CD8-positive, alpha-beta T cell (primary cell): ENCODE measurements at places on chromosomes 5 and 9.

DNA sequence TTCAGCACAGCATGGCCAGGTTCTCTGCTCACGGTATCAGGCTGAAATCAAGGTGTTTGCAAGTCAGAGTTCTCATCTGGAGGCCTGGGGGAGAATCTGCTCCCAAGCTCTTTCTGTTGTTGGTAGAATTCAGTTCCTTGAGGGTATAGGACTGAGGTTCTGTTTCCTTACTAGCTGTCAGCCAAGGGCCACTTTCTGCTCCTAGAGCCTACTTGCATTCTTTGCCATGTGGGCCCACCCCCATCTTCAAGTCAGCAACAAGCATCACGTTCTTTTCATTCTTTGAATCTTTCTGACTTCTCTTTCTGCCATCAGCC, 7.4 kb upstream of the CDC42SE2 start:
- DNase-seq: no peak

GRCh38 chr5:102792705-102793104, 37.6 kb downstream of the PAM start:
- no peak for DNase-seq

- DNase-seq: no peak
Measured at GRCh38 chr5:130994496-130995253, 170.4 kb downstream of the HINT1 start.

DNA sequence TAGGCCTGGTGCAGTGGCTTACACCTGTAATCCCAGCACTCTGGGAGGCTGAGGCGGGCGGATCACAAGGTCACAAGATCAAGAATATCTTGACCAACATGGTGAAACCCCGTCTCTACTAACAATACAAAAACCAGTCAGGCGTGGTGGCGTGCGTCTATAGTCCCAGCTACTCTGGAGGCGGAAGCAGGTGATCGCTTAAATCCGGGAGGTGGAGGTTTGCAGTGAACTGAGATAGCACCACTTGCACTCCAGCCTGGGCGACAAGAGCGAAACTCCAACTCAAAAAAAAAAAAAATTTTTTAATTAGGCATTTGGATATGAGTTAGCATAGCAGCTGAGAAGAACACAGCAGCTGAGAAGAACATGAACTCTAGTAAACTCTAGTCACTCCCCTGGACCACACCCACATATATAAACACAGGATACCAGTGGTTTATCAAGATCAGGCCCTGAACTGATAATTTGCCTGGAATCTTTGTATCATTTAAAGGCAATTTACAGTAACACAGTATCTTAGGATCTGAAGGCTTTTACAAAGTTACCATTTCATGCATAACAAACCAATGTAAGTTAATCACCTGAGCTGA, 4.6 kb upstream of the UGCG start:
- no peak for DNase-seq

- no peak for DNase-seq
Measured at GRCh38 chr9:8652255-8652654, 852.7 kb upstream of the DMAC1 start.

DNA sequence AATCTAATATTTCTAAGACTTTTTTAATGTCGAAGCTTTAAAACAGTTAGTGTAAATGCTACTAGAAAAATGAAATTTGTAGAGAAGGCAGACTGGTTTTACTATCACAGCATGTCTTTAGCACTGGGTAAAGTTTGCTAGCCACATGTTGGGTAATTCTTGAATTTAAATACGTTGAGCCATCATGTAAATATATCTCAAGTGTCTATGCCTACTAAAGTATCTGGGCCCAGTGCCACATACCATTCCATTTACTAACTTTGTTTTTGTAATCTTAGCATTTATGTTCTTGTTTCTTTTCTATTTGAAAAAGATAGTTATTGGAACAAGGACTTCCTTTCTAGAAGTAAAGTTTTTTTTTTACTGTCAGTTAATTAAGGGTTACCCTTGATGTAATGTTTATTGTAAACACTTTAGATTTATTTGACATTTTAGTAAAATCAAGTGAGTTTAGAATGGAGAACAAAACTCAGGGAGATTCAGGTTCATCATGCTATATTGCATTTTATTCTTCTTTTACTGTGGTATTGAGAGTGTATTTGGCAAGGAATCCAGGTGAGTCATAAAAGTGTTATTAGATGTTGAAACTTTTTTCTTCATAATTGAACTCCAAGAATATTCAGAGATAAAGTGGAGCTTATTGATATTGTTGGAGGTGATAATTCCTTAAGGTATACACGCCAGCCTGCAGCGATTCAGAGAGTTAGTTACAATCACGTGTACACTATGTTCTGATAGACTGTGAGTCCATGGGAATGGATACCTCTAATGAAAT, 182.4 kb downstream of the CCDC171 start:
- DNase-seq: no peak

DNA sequence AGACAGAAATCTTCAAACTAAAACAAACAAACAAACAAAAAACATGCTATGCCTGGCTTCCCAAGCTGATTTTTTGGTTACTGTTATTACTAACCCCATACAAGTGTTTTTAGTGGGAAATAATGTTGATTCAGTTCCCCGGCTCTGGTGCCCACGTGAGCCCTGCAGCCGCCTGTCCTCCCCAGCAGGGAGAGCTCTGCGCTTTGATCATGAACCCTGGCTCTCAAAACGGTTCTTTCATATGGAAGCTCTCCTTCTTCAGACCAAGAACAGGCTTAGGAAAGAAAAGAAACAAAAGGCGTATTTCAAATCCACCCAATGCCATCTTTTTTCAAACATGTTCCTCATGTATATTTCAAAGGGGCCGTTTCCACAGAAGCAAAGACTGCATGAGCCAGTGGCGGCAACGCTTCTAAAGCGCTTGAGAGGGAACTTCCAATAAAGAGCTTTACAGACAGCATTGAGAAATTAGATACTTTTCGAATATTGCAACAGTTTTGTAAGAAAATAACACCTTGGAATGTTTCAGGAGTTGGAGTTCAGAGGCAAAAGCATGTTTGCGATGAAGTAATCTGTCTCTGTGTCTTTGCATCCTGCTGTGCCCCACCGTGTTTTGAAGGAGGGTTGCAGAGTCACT, 74.8 kb downstream of the ICE1 start:
- no peak for DNase-seq

DNA sequence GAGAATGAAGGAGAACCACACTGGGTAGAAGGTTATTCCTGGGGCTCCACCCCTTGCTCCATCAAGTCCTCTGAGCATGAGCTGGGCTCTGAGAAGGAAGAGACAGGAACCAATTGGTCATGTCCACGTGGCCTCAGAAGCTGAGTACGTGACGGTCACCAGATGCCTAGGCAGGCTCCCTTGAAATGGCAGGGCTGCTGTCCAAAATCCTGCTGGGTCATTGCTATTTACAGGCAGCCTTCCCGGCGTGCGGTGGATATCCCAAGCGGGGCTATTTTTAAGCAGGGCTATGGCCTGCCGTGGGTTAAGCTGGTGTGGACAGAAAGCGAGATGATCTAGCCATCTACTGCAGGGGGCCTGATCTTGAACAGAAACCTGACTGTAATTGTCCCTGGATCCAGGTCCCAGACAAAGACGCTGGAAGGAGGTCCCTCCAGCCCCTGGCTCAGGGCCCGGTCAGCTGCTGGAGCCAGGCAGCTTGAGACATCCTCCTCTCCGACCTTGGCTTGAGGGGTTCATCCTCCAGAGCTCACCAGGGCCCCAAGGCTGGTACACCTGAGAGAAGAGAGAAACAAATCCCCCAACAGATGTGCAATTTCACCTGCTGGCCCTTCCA, 550 bp upstream of the CKMT2 start:
- DNase-seq: no peak

GRCh38 chr9:70110194-70111041, 66.8 kb downstream of the MAMDC2 start:
- DNase-seq: no peak

- DNase-seq: no peak
Measured at GRCh38 chr9:131236161-131236560, 40.1 kb downstream of the FAM78A start.

GRCh38 chr9:94480205-94480604, 74.7 kb upstream of the PCAT7 start:
- no peak for DNase-seq

DNA sequence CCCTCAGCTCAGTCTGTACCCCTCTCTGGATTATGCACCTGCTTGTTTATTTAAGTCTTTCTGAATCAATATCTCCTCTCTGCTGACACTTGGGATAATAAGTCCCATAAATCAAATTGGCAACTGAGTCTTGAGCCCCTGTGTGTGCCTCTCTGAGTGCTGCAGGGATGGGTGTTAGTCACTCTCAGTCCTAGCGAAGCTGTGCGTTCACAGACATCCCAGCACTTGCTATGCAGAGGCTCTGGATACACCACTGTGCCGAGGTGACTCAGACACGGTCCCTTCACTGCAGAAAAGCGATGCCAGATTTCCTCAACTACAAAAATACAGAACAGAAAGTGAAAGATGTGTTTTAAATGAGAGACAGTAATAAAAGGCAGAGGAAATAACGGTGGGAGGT, 4.1 kb upstream of the KCNMB1 start:
- no peak for DNase-seq

DNA sequence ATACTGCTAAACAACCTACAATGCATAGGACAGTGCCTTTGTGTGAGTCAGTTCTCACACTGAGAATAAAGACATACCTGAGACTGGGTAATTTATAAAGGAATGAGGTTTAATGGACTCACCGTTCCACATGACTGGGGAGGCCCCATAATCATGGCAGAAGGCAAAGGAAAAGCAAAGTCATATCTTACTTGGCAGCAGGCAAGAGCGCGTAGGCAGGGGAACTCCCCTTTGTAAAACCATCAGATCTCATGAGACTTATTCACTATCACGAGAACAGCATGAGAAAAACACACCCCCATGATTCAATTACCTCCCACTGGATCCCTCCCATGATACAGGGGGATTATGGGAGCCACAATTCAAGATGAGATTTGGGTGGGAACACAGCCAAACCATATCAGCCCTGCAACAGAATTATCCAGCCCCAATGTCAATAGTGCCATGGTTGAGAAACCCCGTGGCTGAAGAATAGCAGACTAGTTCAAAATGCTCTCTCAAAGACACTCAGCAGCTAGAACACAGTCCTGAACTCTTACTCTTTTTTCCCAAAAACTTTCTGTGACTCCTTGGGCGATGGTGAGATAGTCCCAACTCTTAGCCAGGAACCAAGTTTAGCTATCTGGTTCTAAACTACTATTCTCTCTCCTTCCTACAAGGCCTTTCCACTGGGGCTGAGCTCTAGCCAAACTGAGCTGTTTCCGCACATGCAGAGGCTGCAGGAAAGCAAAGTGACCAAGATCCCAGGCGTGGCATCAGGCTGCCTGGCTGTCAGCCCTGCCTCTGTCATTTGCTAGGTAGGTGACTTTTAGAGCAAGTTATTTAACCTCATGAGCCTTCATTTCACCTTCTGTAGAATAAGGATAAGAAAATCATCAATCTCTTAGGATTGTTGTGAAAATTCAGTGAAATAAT, 21.7 kb downstream of the FAT2 start:
- no peak for DNase-seq

DNA sequence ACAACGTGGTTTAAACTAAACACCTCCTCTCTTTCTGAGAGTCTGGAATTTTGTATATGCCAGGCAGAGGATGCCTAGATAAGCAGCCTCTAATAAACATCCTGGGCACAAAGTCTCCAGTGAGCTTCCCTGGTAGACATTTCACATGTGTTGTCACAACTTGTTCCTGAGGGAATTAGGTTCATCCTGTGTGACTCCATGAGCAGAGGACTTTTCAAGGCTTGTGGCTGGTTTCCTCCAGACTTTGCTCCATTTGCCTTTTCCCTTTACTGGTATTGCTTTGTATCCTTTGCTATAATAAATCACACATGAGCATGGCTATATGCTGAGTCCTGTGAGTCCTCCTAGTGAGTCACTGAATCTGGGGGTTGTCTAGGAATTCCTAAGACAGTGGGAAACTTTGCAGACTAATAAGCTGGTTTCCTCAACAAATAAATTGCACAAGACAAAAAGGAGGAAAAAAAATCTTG, 77.4 kb downstream of the NR2F1-AS1 start:
- DNase-seq: no peak

DNA sequence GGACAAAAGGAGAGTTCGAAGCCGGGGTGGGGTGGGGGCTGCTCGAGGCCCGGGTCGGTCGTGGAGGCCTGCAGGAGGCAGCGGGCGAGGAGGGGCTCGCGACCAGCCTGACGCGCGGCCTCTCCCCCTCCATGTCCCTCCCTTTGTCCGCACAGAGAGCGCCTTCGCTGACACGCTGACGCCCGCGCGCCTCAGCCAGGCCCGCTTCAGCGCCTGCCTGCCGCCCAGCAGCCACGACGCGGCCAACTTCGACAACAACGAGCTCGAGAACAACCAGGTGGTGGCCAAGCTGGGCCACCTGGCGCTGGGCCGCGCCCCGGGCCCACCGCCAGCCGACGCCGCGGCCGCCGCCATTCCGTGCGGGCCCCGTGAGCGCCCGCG, 42.2 kb downstream of the NEURL1B start:
- no peak for DNase-seq

DNA sequence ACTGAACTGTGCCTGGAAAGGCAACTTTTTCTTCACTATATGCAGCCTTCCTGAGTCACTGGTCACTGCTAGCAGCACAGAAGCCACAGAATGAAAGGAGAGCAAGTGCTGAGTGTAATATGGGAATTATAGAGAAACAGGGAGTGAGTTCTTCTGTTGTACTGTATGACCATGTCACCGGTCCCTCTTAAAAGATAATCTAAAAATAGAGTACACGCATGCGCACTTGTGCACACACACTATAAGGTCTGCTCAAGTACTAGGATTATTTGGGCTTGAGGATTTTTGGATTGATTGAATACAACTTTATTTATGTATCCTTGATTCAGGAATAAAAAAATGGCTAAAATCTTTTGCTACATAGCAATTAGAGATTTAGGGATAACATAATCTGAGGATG, 571.9 kb downstream of the PDE4D start:
- no peak for DNase-seq

DNA sequence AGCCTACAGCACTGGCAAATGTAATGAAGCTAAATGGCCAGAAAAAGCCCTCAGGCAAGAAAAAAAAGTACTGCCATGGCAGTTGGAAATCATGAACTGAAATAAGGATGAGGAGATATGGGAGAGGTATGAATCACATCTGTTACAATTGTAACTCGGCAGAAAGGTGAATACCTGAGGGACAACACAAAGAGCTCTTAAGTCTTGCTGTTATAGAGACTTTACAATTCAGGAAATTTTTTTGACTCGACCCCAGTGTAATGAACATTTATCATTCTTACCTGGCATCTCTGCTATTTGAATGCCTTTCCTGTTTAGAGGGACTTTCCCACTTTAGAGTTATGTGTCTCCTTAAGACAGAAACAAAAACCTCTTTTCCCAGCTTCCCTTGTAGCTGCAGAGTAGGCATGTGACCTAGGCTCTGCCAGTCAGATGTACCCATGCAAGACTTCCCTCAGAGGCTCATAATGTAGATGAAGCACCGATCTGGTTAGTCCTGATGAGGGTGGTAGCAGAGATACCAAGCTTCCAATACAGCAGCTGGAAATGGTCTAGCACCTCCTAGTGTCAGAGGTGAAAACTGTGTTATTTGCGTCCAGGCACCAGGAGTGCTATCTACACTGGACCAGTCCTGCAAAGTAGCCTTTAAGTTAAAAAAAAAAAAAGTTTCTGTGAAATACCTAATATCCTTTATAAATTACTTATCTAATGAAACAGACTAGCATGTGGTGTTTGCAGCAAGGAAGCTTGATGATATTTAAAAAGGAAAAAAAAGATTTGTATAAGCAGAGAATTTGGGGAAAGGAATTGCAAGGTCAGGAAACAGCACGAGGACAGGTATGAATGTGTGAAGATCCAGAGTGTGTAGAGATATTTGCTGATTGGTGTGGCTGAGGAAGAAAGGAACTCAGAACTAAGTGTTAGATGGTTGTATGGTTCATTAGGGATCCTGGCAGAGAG, 146.9 kb upstream of the SLC1A3 start:
- DNase-seq: no peak

GRCh38 chr5:55742778-55743177, 4.9 kb downstream of the DDX4 start:
- no peak for DNase-seq

GRCh38 chr5:118789366-118789765, 199.0 kb downstream of the DTWD2 start:
- no peak for DNase-seq
